ENCODE measurements at places on chromosomes 13 and 19.
A peak's percentile ranks its signal among the peaks of the same experiment; 100 is the strongest.

DNA sequence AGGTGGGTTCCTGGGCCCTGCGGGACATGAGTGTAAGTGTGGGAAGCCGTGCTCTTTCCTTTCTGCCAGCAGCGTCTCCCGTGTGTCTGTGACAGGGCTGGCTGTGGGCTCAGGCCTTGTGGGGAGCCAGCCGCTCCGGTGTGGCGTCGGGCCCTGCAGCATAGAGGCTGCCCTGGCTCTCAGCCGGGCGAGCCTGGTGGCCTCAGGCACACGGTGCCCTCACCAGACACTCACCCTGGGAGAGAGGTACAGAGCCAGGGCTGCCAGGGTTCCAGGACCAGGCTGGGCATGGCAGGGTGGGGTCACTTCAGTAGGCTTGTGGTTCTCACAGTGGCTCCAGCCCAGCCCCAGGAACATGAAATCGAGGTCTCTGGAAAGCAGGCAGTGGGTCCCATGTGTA, 324.8 kb downstream of the TEX29 start:
- no peak for DNase-seq

GRCh38 chr19:6528544-6529121, 2.2 kb upstream of the TNFSF9 start:
- DNase-seq, result no peak

DNA sequence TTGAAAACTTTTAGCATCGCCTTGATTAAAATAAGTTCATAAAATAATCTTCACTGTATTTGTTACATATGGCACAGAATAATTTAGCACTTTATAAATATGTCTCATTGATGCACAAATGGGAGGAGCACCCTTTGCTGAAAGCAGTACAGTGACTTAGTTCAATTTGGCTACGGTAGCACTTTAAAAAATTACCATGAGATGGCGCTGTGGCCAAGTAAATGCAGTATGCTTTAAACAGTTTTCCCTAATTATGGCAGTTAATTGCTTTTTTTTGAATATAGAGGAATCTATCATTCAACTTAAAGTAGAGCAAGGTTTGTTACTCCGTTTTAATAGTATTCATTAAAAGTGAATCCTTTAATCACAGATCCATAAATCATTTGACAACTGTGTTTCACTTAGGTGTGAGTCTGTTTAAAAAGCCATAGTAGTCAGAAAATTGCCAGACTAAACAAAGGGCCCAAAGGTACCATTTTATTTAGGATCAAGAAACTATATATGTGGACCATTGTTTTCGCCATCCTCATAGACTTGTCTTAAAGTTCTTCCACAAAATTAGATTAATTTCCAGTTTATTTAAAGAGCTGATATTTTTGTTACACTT, 34.7 kb upstream of the ESD start:
- DNase-seq, result no peak

DNA sequence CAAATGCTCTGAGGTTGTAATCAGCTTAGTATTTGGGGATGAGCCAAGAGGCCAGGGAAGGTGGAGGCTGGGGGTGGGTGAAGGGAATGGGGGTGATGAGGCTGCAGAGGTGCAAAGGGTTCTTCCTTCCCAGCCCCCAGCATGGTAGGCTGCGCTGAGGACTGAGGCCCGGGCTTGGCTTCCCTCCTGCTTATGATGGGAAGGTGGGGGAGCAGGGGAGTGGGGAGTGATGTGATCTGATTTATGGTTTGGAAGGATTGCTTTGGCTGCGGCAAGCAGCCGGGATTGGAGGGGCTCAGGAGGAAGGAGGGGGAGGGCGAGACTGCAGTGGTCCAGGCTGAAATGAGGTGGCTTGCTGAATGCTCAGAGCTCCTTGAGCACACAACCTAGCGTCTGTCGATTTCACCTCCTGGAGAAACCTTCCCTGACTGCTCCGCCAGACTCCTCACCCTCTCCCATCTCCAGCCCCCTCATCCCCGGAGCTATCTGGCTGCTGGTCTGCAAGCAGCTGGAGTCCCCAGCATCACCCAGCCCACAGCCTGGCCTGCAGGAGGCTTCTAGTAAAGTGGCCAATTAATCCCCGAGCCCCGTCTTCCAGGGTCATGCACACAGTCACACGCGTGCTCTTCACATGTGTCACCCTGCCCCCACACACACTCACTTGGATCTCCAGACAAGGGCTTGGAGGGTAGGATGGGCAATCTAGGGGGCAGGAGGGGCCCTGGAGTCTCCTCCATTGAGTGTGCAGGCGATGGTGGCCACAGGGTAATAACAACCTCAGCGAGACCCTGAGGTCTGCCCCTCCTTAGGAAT, 757 bp upstream of the CLEC11A start:
- no peak for DNase-seq

- DNase-seq, result no peak
Observed at GRCh38 chr13:43567608-43568007, 219.2 kb downstream of the ENOX1 start.

DNA sequence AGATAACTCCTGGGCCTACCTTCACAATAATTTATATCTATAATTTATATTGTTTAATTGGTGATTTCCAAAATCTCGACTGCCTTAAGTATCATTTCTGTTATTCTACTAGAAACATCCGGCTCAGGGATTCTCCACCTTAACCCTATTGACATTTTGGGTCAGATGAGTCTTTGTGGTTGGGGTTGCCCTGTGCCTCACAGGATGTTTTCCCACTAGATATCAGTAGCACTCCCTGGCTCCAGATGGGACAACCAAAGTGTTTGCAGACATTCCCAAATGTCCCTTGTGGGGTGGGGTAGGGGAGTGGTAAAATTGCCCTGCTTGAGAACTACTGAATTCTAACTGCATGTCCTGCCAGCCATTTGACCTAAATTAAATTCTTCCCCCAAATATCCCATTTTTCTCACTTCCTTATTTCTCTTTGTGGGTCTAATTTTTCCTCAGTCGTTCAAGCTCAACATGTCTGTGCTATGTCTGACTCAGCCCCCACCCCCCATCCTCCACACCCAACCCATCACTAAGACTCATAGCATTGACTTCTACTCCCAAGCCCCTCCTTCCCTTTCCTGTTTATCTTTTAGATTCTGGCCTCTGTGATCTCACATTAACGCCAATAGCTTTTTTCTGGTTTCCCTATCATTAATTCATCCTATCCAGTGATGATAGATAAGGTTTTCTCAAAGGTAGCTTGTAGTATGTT, 545.1 kb downstream of the EFNB2 start:
- peak; percentile 27 for DNase-seq

GRCh38 chr13:87675851-87676250, 4.7 kb downstream of the SLITRK5 start:
- DNase-seq, result no peak

DNA sequence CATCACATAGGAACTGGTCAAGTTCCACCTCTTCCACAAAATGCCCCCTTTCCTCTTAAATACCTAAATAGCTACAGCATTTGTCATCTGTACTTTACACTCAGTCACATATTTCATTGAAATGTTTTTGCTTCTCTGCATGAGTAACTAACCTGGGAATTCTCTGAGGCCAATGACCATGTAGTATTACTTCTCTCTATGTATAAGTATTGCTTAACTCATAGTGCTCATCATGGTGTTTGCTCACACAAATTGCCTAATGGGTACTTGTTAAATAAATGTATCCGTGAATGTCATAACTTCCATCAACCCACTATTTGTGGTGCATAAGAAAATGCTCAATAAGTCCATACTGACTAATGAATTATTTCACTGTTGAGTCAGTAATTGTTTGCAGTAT, 115.5 kb downstream of the FGF14 start:
- DNase-seq, result peak; percentile 94

DNA sequence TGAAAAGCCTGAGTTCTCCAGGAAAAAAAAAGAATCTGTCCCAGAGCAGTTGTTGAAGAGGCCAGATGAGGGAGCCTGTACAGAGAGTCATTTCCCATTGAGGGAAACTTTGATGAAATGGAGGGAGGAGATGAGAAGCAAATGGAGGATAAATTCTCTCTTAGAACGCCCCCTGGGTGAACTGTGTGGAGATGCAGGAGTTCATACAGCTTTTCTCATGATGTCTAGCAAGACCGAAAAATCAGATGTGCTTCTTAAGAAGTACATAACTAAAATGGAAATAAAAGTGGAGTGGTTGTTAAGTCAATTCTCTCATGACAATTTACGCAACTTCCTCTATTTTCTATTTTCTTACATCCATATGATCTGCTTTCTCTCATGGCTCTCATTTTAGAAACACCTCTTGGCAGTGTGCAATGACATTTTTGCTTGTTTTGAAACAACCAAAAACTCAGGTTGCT, 1263.1 kb downstream of the PCDH9 start:
- DNase-seq, result no peak

DNA sequence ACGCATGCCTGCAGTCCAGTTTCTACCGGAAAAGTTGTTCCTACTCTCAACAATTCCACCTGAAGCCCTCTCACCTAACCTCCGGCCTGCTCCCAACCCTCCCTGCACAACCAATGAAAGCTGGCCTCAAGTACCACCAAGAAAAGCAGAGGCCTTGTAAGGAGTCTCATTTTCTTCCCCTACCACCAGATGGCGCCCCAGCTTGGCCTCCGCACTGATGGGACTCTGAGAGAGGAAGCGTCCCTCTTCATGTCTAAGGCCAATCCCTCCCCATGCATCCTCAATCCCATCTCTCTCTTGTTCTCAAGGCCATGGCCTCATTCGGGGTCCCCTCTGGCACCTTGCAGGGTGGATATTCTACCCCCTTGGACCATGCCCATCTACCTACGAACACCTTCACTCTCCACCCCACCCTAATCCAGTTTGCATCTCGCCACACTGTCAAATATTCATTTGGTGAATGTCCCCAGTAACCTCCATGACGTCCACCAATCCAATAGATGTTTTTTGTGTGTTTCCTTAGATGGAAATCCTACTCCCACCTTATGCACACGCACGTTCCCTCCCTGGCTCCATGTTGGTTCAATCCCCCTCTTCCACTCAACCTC, 412.8 kb downstream of the ZNF536 start:
- DNase-seq, result no peak

DNA sequence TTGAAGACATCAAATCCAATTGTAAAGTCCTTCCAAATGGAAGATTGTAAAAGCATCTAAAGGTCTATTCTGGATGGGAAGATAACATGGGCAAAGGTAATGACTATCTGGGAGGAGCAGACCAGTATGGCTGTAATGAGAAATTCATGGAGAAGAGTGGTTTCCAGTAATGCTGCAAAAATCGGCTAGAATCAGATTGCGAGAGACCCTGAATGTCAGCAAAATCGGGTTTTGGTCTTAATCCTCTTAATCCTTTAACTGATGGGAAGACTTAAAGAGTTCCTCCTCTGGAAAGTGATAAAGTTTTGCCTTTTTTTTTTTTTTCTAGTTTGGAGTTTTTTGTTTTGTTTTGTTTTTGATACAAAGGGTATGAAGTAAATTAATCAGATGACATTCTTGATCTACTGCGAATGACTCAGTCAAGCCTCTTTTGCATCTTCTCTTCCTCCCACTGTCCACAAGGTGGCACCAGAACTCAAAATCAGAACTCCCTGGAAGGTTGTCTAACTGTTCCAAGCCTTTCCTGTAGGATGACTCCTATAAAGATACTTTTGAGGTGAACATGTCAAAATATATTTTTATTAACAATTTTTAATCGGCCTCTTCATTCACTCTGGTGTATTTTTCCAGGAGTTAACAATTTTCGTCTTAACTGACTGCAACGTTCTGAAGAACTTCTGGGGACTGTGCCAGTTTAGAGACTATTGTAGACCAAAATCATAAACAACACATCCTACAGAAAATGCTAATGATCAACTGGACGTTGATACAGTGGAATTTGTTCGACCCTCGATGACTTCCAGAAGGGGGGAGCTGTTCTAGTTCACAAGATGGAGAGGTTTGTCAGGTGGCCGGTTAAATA, 213.3 kb upstream of the MIR17HG start:
- DNase-seq, result peak; percentile 15

- DNase-seq, result peak; percentile 36
Observed at GRCh38 chr19:55585658-55586339, 5.2 kb upstream of the ZNF579 start.
